ENCODE measurements at places on chromosomes 2 and 18.

GRCh38 chr18:70221156-70221914 is 15.8 kb upstream of the RTTN start:
- DNase-seq = no peak

- no peak for DNase-seq
Measured at GRCh38 chr18:25187521-25188192, 164.3 kb downstream of the ZNF521 start.

DNA sequence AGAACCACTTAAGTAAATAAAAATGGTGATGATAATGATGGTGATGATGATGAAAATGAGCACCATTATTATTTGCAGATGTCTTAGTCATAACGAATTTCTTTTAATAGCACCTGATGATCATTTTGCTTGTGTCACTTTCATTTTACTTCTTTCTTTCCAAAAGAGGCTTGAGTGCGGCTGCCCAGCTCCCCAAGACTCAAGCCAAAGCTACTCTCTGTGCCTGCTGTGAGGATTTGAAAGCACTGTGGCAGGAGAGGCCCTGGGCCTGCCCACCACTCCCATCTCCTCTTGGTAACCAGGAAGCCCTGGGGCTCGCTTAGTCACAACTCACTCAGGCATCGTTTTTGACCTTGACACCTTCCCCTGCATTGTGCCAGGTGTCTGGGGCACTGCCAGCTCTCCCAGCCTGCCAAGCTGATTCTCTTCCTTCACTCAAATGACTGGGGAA is 41.2 kb downstream of the RPL37A start:
- no peak for DNase-seq

DNA sequence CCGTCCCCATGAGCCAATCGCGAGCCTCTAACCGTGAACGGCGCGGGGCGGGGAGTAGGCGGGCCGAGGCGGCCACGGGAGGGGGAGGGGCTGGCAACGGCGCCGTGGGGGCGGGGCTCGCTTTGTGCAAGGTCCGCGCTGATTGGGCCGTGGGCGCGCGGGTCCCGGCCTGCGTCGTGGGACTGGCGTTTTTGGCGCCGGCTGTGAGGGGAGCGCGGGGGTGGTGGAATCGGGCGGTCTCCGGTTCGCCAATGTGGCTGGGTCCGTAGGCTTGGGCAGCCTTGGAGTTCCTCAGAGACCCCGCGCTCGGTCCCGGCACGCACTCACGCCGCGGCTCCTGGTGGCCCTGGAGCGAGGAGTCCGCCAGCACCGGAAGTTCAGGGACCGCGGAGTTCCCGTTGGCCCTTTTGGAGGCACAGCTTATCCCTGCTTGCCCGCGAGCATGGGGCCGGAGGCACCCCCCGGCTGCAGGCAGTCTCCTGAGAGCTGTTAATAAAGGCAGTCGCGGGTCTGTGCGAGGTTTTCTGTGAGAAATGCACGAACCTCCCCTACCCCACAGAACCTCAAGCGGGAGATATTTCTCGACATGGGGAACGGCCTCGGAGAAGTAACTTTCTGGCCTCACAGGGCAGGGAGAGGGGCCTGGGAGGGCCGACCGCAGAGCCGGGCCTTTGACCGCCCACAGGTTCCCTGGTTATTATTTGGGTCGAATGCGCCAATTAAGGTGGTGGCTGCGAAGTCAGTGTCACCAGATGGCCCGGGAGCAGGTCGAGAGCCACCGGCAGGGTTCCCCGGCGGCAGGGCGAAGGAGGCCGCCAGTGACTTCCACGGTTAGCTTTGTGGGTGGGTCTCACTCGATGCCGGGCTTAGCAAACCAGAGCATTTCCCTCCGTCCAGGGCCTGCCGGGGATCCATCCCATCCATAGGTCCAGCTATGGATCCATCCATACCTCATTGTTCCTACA is 574 bp upstream of the NCL start:
- peak; percentile 99 for DNase-seq

DNA sequence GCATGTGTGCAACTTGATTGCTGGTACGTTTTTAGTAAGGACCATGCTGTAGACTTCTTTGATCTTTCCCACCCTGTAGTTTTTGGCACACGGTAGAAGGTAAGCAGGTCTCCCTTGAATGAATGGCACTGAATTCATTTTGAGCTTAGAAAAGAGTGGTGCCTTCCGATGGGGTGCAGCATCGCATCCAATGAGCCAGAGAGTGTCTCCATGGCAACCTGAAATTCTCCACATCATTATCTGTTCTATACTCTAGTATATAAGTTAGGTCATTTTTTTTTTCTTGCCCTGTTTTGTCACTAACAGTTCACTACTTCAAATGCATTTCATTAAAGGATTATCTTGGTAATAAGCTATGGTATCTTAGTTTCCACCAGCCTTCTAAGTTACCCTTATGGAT is 81.2 kb upstream of the REV1 start:
- no peak for DNase-seq

GRCh38 chr2:241852116-241852980 is 6.3 kb downstream of the PDCD1 start:
- DNase-seq = no peak

- no peak for DNase-seq
Measured at GRCh38 chr2:221120643-221121042, 451.5 kb downstream of the EPHA4 start.

GRCh38 chr2:102172745-102173144 is 14.1 kb upstream of the IL1RL2 start:
- no peak for DNase-seq

- no peak for DNase-seq
Measured at GRCh38 chr18:12747530-12748315, 44.9 kb downstream of the PSMG2 start.

GRCh38 chr2:150007815-150008430 is 420.3 kb upstream of the MMADHC start:
- no peak for DNase-seq

DNA sequence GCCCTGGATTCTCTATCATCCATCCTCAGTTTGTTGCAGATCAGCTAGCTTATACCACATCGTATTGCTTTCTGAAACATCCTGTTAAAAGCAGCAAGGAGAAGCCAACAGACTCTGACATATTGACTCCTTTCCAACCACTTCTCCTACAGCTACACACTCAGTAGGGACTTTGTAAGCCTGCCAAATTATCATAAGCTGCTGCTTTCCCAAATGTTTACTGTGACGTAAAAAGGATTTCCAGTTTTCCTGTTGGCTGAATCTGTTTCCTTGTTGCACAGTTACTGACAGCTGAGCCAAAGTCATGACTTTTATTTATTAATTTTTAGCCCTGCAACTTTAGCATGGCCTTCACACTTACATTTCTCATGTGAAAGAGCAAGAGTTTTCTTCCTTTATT is 294.3 kb downstream of the KCNJ3 start:
- DNase-seq = no peak

- DNase-seq = no peak
Measured at GRCh38 chr2:98175811-98176210, 88.8 kb downstream of the VWA3B start.

- no peak for DNase-seq
Measured at GRCh38 chr2:197165020-197165419, 145.6 kb downstream of the ANKRD44 start.

- DNase-seq = no peak
Measured at GRCh38 chr2:37928377-37928776, 3.3 kb downstream of the RMDN2 start.

DNA sequence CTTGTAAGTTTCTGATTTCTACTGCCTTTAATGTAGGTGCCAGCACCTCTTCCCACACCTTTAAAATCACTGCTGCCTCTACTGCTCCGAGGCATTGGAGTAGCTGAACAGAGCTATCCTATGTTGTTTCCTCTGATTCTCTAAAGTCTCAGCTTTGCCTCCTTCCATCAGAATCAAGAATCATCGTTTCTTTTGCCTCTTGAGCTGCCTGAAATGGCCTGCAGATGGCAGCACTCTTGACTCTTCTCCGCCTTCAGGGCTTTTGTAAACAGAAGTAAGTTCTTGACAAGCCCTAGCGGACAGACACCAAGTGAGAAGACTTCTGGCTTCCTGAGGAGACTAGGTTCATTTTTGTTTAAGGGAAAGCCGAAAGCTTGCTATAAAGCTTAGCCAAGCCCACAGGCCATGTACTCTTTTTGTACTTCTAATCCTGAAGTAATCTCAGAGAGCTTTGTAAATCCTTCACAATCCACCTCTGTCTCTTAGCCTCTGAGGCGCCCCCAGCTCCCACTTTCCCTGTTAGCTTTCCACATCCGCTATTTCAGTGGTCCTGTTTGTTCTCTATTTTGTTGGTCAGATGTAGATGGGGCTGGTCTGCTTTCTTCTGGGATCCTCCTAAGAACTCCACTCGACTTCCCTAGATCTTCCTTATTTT is 48.4 kb downstream of the GTF3C3 start:
- DNase-seq = no peak

DNA sequence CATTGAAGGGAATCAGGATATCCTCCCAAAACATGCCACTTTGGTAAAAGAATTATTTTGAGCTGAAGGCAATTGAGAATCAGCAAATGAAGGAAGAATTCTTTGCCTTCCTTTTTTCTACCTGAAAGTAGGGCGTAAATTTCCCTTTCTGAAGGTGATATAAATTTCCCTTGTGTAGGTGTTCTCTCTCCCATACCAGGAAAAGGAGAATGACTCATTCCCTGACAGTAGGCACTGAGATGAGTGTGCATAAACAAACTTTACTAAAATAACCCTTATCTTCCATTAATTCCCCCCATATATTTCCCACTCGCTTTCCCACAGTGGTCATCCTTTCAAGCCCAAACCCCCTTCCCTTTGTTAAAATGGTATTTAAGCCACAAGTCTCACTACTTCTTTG is 1339.0 kb downstream of the LRP1B start:
- DNase-seq = no peak

DNA sequence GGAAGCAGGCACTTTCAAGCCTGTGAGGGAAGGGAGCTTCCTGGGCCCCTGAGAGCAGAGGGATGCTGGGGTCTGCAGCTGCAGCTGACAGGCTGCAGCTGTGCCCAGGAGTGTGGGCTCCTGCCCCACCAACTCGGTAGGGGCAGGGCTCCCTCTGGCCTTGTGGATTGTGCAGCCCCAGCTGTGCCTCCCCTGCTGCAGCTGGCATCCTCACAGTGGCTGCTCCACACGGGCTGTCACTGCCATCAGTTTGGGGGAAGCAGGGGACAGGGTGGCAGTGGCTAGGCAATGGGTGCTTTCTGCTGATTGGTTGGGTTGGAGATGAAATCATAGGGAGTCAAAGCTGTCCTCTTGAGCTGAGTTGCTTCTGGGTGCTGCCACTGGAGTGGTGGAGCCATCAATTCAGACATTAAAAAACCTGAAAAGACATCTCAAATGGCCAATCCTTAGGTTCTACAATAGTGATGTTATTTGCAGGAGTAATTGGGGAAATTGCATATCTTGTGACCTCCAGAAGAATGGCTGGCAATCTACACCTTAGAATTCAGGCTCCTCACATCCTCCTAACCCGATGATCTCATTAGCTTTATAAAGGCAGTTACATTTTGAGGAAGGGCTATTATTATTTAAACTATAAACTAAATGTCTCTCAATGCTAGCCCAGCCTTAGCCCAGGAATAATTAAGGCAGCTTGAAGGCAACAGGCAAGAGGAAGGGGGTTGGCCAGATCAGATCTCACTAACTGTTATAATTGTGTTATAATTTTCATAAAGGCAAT is 41.3 kb downstream of the FAM171B start:
- DNase-seq = no peak

- DNase-seq = no peak
Measured at GRCh38 chr2:102037681-102038080, 45.9 kb downstream of the IL1R2 start.

DNA sequence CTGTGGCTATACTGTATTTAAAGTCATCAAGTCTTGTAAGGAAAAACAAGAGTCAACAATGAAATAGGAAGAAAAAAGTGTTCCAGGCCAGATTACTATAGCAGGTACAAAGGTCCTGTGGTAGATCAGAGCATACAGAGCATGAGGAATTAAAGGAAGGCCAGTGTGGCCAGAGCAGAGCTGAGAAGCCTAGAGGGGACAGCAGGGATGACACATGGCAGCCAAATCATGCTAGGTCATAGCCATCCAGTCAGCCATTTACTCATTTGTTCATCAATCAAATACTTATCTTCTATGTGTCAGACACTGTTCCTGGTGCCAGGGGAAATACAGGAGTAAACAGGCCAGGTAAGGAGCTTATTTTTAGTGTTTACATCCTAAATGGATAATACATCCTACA is 24.3 kb downstream of the ADD2 start:
- no peak for DNase-seq

- DNase-seq = no peak
Measured at GRCh38 chr2:78068808-78069207, 546.6 kb upstream of the LRRTM4 start.

GRCh38 chr2:138922973-138923563 is 142.9 kb upstream of the NXPH2 start:
- DNase-seq = no peak

- no peak for DNase-seq
Measured at GRCh38 chr2:211881449-211881848, 657.2 kb downstream of the ERBB4 start.

- no peak for DNase-seq
Measured at GRCh38 chr2:54164106-54164505, 48.7 kb downstream of the ACYP2 start.

DNA sequence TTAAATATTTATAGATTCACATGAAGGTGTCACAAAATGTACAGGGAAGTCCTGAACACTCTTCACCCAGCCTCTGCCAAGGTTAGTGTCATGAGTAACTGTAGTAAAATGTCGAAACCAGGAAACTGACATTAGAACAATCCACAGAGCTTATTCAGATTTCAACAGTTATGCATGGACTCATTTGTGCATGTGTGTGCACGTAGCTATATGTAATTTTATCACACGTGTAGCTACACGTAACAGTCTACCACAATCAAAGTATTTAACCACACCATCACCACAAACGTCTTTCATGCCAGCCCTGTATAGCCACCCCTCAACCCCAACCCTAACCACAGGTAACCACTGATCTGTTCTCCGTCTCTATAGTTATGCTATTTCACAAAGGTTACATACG is 211.7 kb upstream of the REV1 start:
- DNase-seq = no peak

- DNase-seq = no peak
Measured at GRCh38 chr2:106339609-106340008, 128.6 kb downstream of the RGPD3 start.

DNA sequence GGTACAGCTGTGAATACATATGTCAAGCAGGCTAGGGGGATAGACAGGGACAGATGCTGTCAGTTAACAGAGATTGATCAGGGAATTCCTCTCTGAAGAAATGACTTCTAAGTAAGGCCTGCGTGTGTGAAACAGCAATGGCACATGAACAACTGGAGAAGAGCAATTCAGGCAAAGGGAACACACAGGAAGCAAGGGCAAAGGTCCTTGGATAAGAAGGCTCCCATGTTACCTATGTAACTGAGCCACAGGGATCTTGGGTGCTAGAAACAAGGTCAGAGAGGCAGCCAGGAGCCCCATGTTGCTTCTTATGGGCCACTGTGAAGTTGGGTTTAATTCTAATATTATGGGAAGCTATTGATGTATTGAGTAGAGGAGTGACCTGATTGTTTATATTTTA is 373.7 kb upstream of the ACVR2A start:
- no peak for DNase-seq

Data from chondrocyte (in vitro differentiated cells).